ENCODE measurements at places on chromosomes 6 and 20. TPM values are rescaled to one million over a fixed set of nuclear protein-coding genes. Genes with fewer than 3 reads are reported as not detected.

GRCh38 chr6:51553246-51554015 lies 534.0 kb downstream of the PKHD1 start:
- no peak for DNase-seq

GRCh38 chr20:63104312-63105181 lies 97.8 kb upstream of the BHLHE23 start:
- DNase-seq, result no peak

DNA sequence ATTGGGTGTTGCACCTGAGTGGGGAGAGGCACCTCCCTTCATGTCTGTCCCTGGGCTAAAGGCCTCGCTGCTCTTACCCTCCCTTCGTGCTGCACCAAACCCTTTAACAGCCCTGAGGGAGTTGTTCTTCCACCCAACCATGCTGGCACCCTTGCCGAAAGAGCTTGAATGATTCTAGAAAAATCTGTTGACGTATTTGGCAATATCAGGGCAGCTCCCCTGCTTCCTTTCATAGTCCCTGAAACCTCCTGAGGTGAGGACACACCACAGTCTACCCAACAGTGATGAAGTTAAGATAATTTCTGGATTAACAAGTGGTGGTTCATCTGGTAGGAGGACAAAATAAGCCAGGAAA lies 15.3 kb downstream of the CD83 start:
- DNase-seq, result no peak

- DNase-seq, result peak; percentile 85
These were observed 702.7 kb downstream of the MAFB start for GRCh38 chr20:39986173-39986904.

DNA sequence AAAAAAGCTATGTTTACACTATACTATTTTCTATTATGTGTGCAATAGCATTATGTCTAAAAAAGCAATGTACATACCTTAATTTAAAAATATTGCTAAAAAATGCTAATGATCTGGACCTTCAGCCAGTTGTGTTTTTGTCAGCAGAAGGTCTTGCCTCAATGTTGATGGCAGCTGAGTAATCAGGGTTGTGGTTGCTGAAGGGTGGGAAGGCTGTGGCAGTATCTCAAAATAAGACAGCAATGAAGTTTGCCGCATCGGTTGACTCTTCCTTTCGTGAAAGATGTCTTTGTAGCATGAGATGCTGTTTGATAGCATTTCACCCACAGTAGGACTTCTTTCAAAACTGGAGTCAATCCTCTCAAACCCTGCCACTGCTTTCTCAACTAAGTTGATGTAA lies 134.7 kb upstream of the CDYL start:
- DNase-seq, result no peak

DNA sequence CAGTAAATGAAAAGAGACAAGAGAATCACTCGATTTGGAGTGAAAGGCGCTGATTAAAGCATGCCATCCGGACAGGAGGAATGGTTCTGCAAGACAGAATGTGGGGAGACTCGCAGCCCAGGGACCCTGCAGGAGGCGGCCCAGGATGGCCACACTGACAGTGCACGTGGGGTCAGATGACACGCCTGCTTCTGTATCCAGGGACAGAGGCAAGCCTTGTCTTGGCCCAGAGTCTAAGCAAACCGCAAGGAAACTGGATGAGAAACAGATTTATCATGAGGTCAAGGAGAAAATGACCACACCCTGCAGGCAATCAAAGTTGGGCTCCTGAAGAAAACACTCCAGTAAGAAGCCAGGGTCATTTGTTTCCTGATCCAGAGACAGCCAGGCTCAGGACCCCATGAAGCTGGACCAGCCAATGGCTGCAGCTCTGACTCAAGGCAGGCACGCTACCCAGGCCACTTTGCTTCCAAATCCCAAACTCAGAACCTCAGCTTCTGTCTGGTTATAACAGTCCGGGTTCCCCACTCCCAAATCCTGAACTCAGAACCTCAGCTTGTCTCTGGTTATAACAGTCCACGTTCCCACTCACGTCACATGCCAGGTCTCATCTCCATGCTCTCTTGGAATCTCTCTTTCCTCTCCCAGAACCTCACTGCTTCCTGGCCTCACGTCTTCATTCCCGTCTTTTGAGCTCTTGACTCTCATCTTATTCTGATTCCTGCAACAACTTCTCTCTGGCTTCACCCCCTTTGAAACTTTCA lies 144.9 kb upstream of the THBS2 start:
- no peak for DNase-seq

EEF1A2 gene
- total RNA-seq, result 886 TPM

DNA sequence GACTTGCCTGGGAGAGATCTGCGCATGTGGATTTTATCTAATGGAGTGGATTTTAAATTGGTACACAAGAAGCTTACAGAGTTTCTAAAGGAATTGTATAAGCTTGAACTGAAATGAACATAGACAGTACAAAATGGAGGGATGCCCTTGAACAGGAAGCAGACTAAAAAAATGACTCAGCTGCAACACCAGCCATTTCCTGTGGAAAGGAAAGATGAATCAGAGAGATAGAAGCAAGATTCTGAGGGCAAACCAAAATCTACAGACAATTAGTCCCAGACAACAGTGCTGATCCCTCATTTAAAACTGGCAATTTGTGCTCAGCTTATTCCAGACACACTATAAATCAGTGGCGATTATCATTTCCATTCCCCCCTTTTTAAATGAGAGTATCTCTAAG lies 114.6 kb upstream of the TCF21 start:
- DNase-seq, result no peak

GRCh38 chr6:44054721-44055559 lies 72.3 kb downstream of the MRPL14 start:
- DNase-seq, result no peak

GRCh38 chr20:35947907-35948306 lies 6.4 kb downstream of the SCAND1 start:
- no peak for DNase-seq

SPATS1 gene
- not detected for total RNA-seq

GRCh38 chr6:324116-324728 lies 31.9 kb downstream of the DUSP22 start:
- no peak for DNase-seq

GRCh38 chr20:5328268-5328667 lies 11.5 kb upstream of the PROKR2 start:
- no peak for DNase-seq

DNA sequence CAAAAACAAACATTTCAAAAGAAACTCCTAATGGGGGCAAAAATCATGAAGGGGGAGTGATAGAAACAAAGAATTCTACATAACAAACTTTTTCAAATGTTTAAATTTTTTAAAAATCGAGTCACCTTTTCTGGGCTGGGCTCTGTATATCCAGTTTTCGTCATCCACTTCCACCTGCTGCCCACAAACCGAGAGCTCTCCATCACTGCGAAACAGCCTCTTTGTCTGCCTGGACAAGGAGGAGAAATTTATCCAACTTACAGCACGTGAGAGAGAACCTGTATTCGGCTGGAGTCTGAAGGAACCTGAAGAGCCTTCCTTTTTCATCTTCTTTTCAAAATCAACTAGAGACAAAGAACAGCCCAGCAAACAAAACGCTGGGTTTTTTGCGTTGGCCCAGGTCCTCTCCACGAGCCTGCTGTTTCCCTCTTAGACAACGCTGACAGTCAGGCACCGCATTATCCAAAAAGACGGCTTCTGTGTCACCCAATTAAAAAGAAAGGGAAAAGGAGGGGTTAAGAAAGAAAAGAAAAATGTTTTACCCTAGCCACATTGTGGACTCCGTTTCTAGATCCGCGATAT lies 72.4 kb upstream of the NHSL1 start:
- DNase-seq, result no peak

LRRC73 gene
- total RNA-seq, result 0.41 TPM

DNA sequence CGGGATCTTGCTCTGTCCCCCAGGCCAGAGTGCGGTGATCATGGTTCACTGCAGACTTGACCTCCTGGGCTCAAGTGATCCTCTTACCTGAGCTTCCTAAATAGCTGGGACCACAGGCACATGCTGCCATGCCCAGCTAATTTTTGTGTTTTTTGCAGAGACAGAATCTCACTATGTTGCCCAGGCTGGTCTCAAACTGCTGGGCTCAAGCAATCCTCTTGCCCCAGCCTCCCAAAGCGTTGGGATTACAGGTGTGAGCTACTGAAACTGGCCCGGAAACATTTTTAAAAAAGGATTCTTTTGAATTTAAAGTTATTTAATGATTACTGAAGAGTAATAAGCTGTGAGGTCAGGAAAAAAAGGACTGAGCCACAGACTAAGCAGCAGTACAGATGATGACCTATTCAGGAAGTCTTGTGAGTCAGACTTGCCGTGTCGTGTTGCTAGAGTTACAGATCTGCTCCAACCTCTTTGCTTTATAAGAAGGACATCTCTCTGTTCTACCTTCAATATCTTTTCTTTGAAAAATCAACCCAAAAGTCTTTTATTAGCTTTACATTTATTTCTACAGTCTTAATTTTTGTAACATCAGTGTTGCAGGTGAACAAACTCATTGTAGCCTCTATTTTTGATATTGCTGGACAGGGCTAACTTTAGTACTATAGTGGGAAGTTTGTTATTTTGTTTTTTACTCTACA lies 108.7 kb downstream of the NCOA3 start:
- DNase-seq, result peak; percentile 79

DCBLD1 gene
- total RNA-seq, result 7.1 TPM

- DNase-seq, result no peak
These were observed 138.7 kb downstream of the RFPL4B start for GRCh38 chr6:112485827-112486212.

- no peak for DNase-seq
These were observed 7.6 kb upstream of the HIVEP2 start for GRCh38 chr6:142952614-142953013.

RANBP9 gene
- 28.4 TPM for total RNA-seq

DNA sequence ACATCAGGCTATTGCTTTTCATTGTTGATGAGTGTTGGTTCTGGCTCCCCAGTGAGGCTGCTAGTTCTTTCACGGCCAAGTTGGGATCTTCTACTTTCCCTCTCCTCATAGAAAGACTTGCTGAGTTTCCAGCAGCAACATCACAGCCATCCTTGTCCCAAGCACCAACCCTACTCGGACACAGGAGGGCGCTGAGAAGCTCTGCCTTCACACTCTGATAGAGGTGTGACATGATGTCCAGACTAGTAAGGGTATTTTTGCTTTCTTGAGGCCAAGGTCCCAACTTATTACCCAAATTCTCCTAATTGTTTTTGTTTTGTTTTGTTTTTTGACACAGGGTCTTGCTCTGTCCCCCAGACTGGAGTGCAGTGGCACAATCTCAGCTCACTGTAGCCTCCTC lies 3.0 kb upstream of the GCM1 start:
- DNase-seq, result no peak

DNA sequence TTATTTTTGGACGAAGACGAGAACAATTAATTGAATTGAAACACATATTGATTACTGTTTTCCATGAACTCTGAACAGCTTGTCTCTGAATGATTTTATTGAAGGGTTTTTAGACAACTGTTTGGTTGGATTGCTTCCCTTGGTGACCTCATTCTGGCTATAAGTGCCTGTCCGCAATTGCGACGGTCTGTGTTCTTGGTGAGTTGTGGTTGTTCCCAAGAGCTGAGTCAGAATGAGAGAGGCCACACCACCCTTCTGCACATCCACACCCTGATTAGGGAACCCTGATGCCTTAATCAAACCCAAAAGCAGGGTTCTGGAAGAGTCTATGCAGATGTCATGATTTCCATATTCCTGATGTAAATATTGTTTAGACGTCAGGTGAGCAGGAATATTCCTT lies 747.0 kb downstream of the PTPRT start:
- peak; percentile 73 for DNase-seq

GRCh38 chr6:85580878-85581267 lies 12.8 kb downstream of the SNX14 start:
- DNase-seq, result no peak

GRCh38 chr20:23150304-23151007 lies 64.3 kb upstream of the CD93 start:
- DNase-seq, result peak; percentile 49

GRCh38 chr6:45423824-45424450 lies 46.2 kb upstream of the SUPT3H start:
- DNase-seq, result no peak

GRCh38 chr6:11243861-11244260 lies 11.4 kb upstream of the NEDD9 start:
- no peak for DNase-seq

- no peak for DNase-seq
These were observed 53.1 kb upstream of the VSX1 start for GRCh38 chr20:25135031-25135430.

IYD gene
- not detected for total RNA-seq

- no peak for DNase-seq
These were observed 86.2 kb upstream of the PTPRK start for GRCh38 chr6:128606611-128607010.

DNA sequence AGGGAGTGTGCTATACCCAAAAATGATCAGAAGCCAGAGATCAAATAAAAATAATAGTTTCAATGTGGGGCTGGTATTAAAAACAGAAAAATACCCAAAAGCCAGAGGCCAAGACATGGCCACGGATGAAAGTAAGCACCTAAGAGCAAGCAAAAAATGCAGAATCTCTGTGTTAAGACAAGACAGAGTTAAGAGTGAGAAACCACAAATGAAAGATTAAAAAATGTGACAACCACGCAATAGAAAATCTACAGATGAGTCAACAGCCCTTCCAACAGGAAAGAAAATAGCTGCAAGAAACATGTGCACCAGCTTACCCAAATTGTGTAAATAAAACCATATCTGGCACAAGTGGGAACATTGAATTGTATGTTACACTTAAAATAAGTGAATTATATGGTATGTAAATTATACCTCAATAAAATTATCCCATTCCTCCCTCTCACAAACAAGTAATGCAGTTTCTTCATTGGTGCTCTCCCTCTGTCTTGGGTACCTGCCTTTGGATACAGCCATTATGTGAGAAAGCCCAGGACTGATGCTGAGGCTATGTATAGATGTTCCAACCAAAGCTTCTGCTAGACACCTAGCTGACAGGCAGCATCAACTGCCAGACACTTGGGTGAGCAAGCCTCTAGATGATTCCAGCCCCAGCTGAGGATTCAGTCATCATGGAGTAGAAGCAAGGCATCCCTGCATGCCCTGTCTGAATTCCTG lies 55.3 kb upstream of the UFL1 start:
- no peak for DNase-seq

GRCh38 chr6:162882801-162883481 lies 155.2 kb downstream of the PACRG start:
- DNase-seq, result no peak

- DNase-seq, result no peak
These were observed 13.2 kb downstream of the HDGFL1 start for GRCh38 chr6:22582417-22583205.

DNA sequence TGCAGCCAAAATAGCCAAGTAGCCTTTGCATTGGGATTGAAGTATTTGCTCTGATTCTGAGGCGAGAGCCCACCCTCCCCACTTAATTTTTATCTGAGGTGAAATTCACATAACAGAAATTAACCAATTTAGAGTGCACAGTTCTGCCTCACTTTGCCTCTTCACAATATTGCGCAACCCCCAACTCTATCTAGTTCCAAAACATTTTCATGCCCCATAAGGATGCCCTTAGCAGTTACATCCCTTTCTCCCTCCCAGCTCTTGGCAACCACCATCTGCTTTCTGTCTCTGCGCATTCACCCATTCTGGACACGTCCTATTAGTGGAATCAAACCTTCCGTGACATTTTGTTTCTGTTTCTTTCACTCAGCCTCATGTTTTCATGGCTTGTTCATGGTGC lies 9.0 kb downstream of the MAS1L start:
- DNase-seq, result no peak

Data from right atrium auricular region (tissue), 2 donors.